ENCODE measurements at places on chromosomes 12 and 14. TPM values are rescaled to one million over a fixed set of nuclear protein-coding genes. Genes with fewer than 3 reads are reported as not detected.

- peaks cover 21% of the 10 kb centered on the region for H3K36me3 ChIP-seq
- no peak overlapping the region for H3K4me3 ChIP-seq
- H3K27ac ChIP-seq = no peak overlapping the region
- peak; percentile 77 for DNase-seq
- no peaks in the 10 kb centered on the region for H3K27me3 ChIP-seq
Measured at GRCh38 chr12:124466216-124467128, 100.9 kb downstream of the NCOR2 start.

IL22 gene
- not detected for total RNA-seq

DNA sequence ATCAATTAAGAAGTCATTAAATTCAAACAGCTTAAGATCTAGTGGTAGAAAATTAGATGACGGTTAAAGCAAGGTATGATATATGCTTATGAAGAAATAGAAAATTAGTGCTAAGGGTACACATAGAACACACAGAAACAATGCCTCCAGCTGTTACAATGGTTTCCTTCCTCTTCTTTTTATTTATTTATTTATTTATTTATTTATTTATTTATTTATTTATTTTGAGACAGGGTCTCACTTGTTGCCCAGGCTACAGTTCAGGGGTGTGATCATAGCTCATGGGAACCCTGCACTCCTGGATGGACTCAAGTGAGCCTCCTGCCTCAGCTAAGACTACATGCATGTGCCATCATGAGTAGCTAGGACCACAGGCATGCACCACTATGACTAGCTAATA, 34.9 kb upstream of the PTPRR start:
- H3K36me3 ChIP-seq = no peaks in the 10 kb centered on the region
- no peak overlapping the region for H3K27ac ChIP-seq
- no peak for DNase-seq
- H3K27me3 ChIP-seq = no peaks in the 10 kb centered on the region

GRCh38 chr14:94921456-94921855, 151.5 kb upstream of the GSC start:
- H3K36me3 ChIP-seq = no peaks in the 10 kb centered on the region
- peaks cover 3% of the 10 kb centered on the region for H3K4me1 ChIP-seq
- H3K27me3 ChIP-seq = no peaks in the 10 kb centered on the region
- no peak for DNase-seq
- H3K4me3 ChIP-seq = no peak overlapping the region

GRCh38 chr12:131536337-131536736, 174.6 kb upstream of the SFSWAP start:
- no peak for DNase-seq
- H3K4me3 ChIP-seq = no peak overlapping the region
- no peaks in the 10 kb centered on the region for H3K36me3 ChIP-seq
- no peaks in the 10 kb centered on the region for H3K27me3 ChIP-seq

PLEKHD1 gene
- not detected for total RNA-seq

CFAP73 gene
- not detected for total RNA-seq

DNA sequence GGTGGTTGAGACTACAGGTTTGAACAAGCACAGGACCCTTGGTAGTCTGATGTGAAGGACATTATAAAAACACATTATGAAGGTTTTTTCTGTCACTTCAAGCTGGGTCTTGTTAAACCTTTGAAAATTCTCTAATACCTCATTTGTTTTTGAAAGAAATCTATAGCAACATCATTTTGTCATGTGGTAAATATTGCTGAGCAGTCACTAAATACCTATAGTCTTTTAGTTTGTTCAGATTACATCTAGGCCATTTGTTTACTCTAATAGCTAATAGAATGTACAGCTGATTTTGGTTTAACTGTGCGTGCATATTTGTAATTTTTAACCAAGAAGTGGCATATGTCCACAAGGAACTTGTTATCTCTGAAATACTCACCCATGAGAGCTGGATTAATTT, 2.9 kb downstream of the PPM1A start:
- H3K36me3 ChIP-seq = no peaks in the 10 kb centered on the region
- no peaks in the 10 kb centered on the region for H3K27me3 ChIP-seq
- no peak for DNase-seq
- peaks cover 37% of the 10 kb centered on the region for H3K4me1 ChIP-seq
- H3K27ac ChIP-seq = no peak overlapping the region
- H3K4me3 ChIP-seq = peak overlapping the region; percentile 98

BORCS5 gene
- total RNA-seq = 3.0 TPM

DNA sequence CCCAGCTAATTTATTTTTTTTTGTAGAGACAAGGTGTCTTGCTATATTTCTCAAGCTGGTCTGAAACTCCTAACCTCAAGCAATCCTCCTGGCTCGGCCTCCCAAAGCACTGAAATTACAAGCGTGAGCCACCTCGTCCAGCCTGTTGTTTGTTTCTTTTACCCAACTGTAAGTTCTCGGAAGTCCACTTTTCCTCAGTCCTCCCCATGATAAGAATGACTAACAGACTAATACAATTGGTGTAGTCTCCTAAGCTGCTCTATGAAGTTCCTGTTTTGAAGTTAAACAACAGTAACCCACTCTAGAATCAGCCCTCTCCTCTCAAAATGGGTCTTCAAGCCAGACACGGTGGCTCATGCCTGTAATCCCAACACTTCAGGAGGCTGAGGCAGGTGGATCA, 36.5 kb downstream of the HIGD1C start:
- H3K36me3 ChIP-seq = peaks cover 58% of the 10 kb centered on the region
- no peak for DNase-seq
- no peaks in the 10 kb centered on the region for H3K27me3 ChIP-seq

GRCh38 chr12:16330560-16330959, 16.9 kb upstream of the MGST1 start:
- H3K4me1 ChIP-seq = no peaks in the 10 kb centered on the region
- H3K27ac ChIP-seq = no peak overlapping the region
- H3K36me3 ChIP-seq = no peaks in the 10 kb centered on the region
- H3K4me3 ChIP-seq = no peak overlapping the region

DNA sequence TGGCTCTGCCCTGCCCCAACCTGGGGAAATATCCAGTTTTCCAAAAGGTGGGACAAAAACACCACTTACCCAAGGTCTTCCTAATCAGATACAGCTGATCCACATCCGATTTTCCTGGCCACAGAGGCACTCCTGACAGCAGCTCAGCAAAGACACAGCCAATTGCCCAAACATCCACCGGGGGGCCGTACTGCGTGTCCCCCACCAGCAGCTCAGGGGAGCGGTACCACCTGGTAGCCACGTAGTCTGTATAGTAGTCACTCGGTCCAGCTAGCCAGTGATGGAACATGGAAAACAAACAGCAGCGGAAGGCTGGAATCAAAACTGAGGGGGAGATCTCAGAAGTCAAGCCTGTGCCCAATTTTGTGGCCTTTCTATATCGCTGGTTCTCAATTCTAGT, 28.8 kb downstream of the DMAC2L start:
- DNase-seq = no peak
- no peaks in the 10 kb centered on the region for H3K4me1 ChIP-seq
- no peaks in the 10 kb centered on the region for H3K27me3 ChIP-seq
- no peak overlapping the region for H3K4me3 ChIP-seq

- H3K4me1 ChIP-seq = no peaks in the 10 kb centered on the region
- H3K4me3 ChIP-seq = no peak overlapping the region
- peaks cover 6% of the 10 kb centered on the region for H3K36me3 ChIP-seq
- no peaks in the 10 kb centered on the region for H3K27me3 ChIP-seq
Measured at GRCh38 chr12:11040162-11040561, 9.0 kb upstream of the TAS2R31 start.

MUCL1 gene
- total RNA-seq = not detected

DNA sequence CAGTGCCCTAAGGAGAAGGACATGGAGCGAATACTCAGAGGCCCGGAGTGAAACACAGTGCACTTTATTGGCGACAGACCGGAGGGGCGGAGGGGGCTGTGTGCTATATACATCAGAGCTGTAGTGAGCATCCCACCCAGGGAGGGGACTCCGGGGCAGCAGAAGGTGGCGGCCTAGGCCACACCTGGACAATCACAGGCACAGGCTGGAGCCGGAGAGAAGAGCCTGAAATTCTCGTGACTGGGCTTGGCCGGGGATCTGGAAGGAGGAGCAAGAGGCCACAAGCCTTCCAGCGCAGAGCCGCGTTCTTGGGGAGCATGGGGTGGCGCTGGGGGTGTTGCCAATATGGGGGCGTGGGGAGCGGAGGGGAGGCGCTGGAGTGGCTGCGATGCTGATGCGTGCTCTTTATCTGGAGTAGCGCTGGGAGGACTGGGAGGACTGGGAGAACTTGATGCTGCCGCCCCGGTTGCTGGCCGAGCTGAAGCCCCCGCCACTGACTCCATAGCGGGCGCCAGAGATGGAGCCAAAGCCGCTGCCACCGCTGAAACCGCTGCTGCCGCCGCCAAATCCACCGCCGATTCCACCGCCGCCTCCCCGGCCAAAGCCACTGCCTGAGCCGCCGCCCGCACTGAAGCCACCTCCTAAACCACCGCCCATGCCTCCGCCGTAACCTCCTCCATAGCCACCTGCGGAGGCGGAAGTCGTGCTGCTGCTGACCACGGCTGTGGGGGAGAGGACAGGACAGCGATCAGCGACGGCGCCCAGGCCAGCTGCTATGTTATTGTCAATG, 6.1 kb downstream of the KRT3 start:
- no peaks in the 10 kb centered on the region for H3K4me1 ChIP-seq
- H3K27ac ChIP-seq = no peak overlapping the region
- no peak for DNase-seq
- H3K4me3 ChIP-seq = no peak overlapping the region
- no peaks in the 10 kb centered on the region for H3K36me3 ChIP-seq

SMARCD1 gene
- 277 TPM for total RNA-seq

GRCh38 chr14:101734246-101734847, 27.2 kb upstream of the PPP2R5C start:
- H3K27ac ChIP-seq = no peak overlapping the region
- H3K36me3 ChIP-seq = no peaks in the 10 kb centered on the region
- no peaks in the 10 kb centered on the region for H3K27me3 ChIP-seq

DNA sequence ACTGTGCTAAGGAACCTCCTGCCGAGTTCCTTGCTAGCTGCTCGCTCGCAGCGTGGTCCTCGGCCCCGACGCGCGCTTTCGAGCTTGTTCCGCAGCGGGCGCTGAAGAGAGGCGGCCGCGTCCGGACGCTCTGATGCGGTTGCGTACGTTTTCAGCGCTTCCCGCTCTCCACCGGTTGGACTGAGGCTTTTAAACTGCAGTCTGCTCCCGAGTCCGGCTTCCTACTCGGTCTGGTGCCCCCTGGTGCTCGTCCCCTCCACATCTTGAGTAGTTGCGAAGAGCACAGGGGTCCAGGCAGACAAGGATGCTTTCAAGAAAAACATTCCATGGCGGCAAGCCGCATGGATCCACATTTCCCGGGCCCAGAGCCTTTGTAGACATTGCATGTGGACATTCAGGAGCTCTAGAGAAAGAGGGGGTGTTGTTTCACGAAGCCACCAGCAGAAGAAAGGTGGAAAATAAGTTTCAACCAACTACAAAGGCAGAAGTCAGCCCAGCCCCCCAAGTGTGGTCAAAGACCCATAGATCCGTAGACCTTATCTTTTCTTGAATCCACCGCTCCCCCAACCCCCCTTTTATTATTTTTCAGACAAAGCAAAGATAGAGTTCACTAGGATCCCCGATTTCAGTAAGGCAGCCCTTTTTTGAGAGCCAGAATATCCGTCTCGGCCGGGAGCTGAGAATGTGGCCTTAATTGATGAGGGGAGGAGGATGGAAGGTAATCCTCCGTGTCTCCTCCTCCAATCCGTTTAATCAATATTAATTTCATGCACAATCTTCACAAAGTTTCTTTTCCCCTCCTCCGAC, 984 bp upstream of the WNK1 start:
- peak overlapping the region; percentile 83 for H3K4me3 ChIP-seq
- no peaks in the 10 kb centered on the region for H3K36me3 ChIP-seq
- peaks cover 9% of the 10 kb centered on the region for H3K4me1 ChIP-seq
- DNase-seq = peak; percentile 64

DNA sequence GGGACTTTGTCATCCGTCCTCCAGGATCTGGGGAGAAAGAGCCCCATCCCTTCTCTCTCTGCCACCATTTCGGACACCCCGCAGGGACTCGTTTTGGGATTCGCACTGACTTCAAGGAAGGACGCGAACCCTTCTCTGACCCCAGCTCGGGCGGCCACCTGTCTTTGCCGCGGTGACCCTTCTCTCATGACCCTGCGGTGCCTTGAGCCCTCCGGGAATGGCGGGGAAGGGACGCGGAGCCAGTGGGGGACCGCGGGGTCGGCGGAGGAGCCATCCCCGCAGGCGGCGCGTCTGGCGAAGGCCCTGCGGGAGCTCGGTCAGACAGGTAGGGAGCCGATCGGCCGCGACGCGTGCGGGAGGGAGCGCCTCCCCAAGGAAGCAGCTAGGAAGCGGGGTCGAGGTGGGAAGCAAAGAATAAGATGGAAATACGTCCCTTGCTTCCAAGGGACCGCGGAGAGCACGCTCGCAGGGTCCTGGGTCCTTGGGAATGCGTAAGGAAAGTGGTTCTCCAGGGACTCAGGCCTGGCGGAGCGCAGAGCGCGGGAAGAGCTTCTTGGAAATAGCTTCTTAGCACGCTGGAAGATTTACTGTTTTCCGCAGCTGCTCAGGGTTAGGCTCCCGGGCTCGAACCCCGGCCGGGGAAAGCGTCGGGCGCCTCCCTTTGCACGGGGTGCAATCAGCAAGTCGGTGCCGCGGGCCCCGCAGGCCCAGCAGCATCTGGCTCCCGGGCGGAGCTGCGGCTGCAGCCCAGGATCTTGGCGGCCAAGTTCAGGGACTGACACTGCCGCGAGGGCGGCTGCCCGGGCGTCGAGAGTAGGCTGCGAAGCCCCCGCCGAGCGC, 457 bp downstream of the SOCS2 start:
- no peaks in the 10 kb centered on the region for H3K4me1 ChIP-seq
- H3K27me3 ChIP-seq = no peaks in the 10 kb centered on the region
- no peak for DNase-seq
- H3K4me3 ChIP-seq = peak overlapping the region; percentile 90
- no peaks in the 10 kb centered on the region for H3K36me3 ChIP-seq

GRCh38 chr12:9741726-9742125, 8.8 kb upstream of the CLECL1 start:
- H3K4me3 ChIP-seq = no peak overlapping the region
- DNase-seq = no peak
- H3K4me1 ChIP-seq = no peaks in the 10 kb centered on the region
- H3K36me3 ChIP-seq = no peaks in the 10 kb centered on the region
- no peak overlapping the region for H3K27ac ChIP-seq

DNA sequence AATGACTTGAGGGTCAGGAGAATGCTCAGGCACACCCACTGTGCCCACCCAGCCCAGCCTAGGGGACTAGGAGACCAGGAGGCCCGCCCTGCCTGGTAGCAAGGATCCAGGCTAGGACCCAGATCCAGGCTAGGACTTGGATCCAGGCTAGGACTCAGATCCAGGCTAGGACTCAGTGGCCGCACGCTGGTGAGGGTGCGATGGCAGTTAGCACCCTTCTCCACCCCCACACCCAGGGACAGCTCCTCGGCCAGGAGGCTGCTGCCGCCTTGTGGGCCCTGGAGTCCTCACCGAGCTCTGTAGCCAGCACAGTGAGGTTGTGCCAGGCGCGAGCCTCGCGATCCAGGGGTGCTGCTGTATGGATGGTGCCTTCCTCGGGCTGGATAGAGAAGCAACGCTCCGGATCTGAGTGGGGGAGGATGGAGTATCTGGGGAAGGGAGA, 5.1 kb downstream of the CDH24 start:
- DNase-seq = no peak
- no peak overlapping the region for H3K27ac ChIP-seq
- no peak overlapping the region for H3K4me3 ChIP-seq
- H3K36me3 ChIP-seq = no peaks in the 10 kb centered on the region
- H3K27me3 ChIP-seq = no peaks in the 10 kb centered on the region
